ENCODE measurements at places on chromosomes 12 and 14. TPM values are rescaled to one million over a fixed set of nuclear protein-coding genes. Genes with fewer than 3 reads are reported as not detected.

GRCh38 chr12:90076851-90077319 lies 368.2 kb upstream of the ATP2B1 start:
- no peaks in the 10 kb centered on the region for H3K4me1 ChIP-seq
- DNase-seq: no peak
- no peak overlapping the region for H3K27ac ChIP-seq
- no peaks in the 10 kb centered on the region for H3K36me3 ChIP-seq
- H3K4me3 ChIP-seq: no peak overlapping the region
- H3K27me3 ChIP-seq: no peaks in the 10 kb centered on the region

- H3K27me3 ChIP-seq: no peaks in the 10 kb centered on the region
- no peaks in the 10 kb centered on the region for H3K36me3 ChIP-seq
- no peaks in the 10 kb centered on the region for H3K4me1 ChIP-seq
- no peak for DNase-seq
- no peak overlapping the region for H3K4me3 ChIP-seq
Observed at GRCh38 chr12:19700969-19701368, 261.7 kb downstream of the AEBP2 start.

DNA sequence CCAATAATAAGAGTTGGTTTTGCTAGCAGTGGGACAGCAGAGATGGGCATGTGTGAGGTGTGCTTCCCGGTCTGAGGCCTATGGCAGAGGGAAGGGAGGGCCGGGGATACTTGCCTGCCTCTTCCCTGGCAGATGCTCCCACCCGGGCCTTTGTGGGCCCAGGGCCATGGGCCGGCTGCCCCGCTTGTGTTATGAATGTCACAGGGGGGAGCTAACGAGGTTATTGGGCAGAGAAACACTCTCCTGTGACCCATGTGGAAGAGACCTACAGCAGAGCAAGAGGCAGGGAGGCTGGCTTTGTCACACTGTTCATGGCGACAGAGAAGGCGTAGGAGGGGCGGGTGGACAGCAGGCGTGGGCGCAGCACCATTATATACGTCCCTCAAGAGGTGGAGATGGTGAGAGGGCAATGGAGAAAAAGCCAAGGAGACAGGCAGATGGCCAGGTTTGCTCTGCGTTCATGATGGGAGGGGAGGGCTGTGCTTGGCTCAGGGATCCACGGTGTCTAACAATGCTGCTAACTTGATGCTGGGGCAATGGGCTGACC lies 13.3 kb downstream of the CCND2 start:
- H3K4me1 ChIP-seq: no peaks in the 10 kb centered on the region
- H3K4me3 ChIP-seq: no peak overlapping the region
- no peak for DNase-seq
- no peaks in the 10 kb centered on the region for H3K36me3 ChIP-seq
- H3K27me3 ChIP-seq: no peaks in the 10 kb centered on the region

DNA sequence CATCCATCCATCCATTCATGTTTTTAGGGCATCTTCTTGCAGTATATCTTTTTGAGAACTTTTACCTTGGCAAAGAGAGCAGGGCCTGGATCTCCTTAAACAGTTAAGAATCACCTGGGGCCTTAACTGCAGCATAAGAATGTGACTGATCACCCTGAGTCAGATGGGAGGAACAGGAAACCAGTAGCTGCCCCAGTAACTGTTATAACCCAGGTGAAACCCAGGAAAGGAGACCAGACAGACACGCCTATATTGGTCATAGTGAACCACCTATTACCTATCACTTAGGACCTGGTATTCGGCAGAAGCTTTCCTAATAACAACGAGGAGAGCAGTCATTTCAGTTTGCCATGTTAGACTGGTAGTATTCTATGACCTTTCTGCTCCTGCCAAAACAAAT lies 43.4 kb upstream of the NR2C1 start:
- no peak for DNase-seq
- no peak overlapping the region for H3K4me3 ChIP-seq
- no peaks in the 10 kb centered on the region for H3K4me1 ChIP-seq
- H3K36me3 ChIP-seq: no peaks in the 10 kb centered on the region

- no peak overlapping the region for H3K4me3 ChIP-seq
- H3K36me3 ChIP-seq: no peaks in the 10 kb centered on the region
- no peaks in the 10 kb centered on the region for H3K4me1 ChIP-seq
- H3K27ac ChIP-seq: no peak overlapping the region
- no peaks in the 10 kb centered on the region for H3K27me3 ChIP-seq
Observed at GRCh38 chr14:98348505-98348904, 923.5 kb downstream of the BCL11B start.

- H3K27me3 ChIP-seq: no peaks in the 10 kb centered on the region
- DNase-seq: no peak
- H3K4me3 ChIP-seq: no peak overlapping the region
- no peak overlapping the region for H3K27ac ChIP-seq
- H3K4me1 ChIP-seq: no peaks in the 10 kb centered on the region
Observed at GRCh38 chr14:30958555-30959407, 66.7 kb upstream of the AP4S1 start.

DNA sequence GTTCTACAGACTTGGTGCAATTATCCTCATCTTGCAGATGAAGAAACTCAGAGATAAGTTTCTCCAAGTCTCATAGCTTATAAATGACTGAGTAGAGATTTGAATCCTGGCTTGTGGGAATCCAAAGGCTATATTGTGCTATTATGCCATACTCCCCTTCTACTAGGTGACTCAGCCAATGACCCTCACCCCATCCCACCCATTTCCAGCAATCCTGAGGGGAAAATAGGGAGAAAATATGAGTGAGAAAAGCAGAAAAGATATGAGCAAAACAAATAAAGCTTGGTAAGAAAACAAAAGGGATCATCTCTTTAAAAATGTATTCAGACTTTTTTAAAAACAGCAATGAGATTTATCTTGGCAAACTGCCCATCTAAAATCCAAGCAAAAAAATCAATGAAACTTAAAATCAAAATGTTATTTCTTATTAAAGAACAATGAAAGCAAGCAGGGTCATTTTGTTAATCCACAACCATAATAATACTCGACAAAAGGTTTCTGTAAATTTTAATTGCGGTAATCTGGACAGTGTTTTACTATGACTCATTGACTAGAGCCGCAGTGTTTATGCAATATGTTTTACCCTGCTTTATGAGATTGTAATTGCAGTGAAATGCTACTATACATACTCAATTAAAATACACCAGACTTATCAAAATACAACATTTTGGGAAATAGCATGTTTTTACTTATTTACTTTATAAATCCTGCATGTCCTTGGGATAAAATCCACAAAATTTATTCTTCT lies 13.1 kb upstream of the LGR5 start:
- no peaks in the 10 kb centered on the region for H3K27me3 ChIP-seq
- DNase-seq: no peak
- H3K27ac ChIP-seq: no peak overlapping the region
- H3K36me3 ChIP-seq: no peaks in the 10 kb centered on the region

DNA sequence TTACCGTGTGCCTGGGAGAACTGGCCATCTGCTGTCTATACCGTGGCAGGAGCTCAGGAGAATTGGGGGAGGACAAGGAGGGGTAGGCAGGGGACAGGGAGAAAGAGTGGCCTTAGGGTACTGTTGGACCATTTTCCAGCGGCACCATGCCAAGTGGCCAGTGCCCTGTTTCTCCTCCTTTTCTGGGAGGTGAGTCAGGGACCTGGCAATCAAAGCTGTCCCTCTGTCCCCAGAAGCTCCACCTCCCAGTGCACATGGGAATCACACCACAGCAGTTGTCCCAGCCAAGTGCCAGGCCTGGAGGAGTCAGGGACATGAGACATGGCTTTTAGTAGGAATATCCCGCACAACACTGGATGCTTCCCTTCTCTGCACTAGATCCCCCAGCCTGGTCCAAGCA lies 118.0 kb downstream of the GCH1 start:
- DNase-seq: no peak
- no peaks in the 10 kb centered on the region for H3K27me3 ChIP-seq
- H3K4me1 ChIP-seq: peaks cover 26% of the 10 kb centered on the region
- no peaks in the 10 kb centered on the region for H3K36me3 ChIP-seq

GRCh38 chr12:32322354-32322753 lies 77.0 kb upstream of the FGD4 start:
- no peak overlapping the region for H3K4me3 ChIP-seq
- no peaks in the 10 kb centered on the region for H3K27me3 ChIP-seq
- H3K36me3 ChIP-seq: no peaks in the 10 kb centered on the region
- no peaks in the 10 kb centered on the region for H3K4me1 ChIP-seq
- DNase-seq: no peak

DNA sequence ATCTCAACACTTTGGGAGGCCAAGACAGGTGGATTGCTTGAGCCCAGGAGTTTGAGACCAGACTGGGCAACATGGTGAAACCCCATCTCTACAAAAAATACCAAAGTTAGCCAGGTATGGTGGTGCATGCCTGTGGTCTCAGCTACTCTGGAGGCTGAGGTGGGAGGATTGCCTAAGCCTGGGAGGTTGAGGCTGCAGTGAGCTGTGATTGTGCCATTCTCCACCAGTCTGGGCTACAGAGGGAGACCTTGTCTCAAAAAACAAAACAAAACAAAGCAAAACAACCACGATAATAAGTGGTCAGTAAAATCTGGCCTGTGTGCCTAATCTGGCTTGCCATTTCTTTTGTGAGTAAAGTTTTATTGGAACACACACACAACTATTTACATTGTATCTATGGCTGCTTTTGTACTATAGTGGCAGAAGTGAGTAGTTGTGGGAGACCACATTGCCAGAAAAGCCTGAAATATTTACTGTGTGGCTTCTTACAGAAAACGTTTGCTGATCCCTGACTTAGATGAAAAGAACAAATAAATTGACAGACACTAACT lies 19.4 kb upstream of the KLRG1 start:
- no peak overlapping the region for H3K27ac ChIP-seq
- no peaks in the 10 kb centered on the region for H3K27me3 ChIP-seq
- H3K4me1 ChIP-seq: no peaks in the 10 kb centered on the region

- no peaks in the 10 kb centered on the region for H3K4me1 ChIP-seq
- no peak overlapping the region for H3K27ac ChIP-seq
- DNase-seq: no peak
- H3K27me3 ChIP-seq: no peaks in the 10 kb centered on the region
- no peak overlapping the region for H3K4me3 ChIP-seq
Observed at GRCh38 chr12:117742721-117743120, 226.1 kb downstream of the KSR2 start.

- H3K4me3 ChIP-seq: no peak overlapping the region
- DNase-seq: no peak
- no peaks in the 10 kb centered on the region for H3K27me3 ChIP-seq
- H3K27ac ChIP-seq: no peak overlapping the region
- H3K36me3 ChIP-seq: no peaks in the 10 kb centered on the region
- no peaks in the 10 kb centered on the region for H3K4me1 ChIP-seq
Observed at GRCh38 chr14:102277874-102278630, 26.9 kb downstream of the MOK start.

The DEPDC4 gene
- total RNA-seq: 3.2 TPM

The SMIM41 gene
- 0.24 TPM for total RNA-seq

The ALDH1L2 gene
- 4.9 TPM for total RNA-seq

The LMBR1L gene
- total RNA-seq: 55.7 TPM

The PLEKHG7 gene
- not detected for total RNA-seq
